ENCODE measurements at places on chromosomes 3 and 15.
A peak's percentile ranks its signal among the peaks of the same experiment; 100 is the strongest.

DNA sequence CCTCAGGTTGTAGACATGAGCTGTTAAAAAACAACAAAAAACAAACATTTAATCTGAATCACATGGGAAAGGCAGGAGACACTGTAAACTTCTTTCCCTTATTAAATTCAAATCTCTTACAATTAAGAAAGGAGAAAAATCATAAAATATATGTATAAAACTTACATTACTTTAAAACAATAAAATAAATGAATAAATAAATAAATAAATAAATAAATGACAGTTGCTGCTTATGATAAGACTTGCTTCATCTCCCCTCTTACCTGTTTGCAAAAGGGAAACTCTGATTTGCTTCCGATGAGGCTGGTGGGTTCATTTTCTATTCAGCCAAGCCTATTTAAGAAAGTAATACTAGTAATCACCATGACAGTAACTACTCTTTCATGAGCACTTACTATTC is 353.4 kb upstream of the TBL1XR1 start:
- DNase-seq = no peak

DNA sequence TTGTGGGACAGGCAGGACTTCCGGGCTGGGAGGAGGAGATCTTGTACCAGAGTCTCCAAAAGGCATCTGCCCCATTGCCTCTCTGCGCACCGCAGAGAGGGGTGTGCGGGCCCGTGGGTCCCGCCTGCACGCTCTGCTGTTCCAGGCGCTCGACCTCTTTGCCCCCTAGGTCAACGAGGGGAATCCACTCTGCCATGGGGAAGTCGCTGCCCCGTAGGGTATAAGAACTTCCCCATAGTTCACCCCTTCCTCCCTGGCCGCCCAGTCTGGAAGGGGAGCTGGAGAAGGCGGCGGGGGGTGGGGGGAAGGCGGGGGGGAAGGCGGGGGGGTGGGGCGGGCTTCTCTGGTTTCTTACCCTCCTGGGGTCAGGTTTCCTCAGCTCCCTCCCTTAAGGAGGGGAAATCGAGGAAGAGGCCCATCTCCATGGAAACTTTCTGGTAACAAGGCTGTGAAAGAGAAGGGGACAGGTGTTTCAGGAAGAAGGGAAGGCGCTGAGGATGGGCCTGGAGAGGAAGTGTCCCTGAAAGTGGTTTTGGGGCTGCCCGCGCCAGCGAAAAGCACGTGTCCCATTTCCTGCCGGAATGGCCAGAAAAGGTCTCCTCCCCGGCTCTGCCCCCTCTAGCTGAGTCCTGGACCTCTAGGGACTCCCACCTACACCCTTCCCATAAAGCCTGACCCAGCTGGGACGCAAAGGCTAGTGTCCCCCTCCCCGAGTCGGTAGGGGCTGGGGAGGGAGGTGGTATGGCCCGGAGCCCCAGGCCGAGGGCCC is 27.5 kb downstream of the NR1I2 start:
- DNase-seq = peak; percentile 3

DNA sequence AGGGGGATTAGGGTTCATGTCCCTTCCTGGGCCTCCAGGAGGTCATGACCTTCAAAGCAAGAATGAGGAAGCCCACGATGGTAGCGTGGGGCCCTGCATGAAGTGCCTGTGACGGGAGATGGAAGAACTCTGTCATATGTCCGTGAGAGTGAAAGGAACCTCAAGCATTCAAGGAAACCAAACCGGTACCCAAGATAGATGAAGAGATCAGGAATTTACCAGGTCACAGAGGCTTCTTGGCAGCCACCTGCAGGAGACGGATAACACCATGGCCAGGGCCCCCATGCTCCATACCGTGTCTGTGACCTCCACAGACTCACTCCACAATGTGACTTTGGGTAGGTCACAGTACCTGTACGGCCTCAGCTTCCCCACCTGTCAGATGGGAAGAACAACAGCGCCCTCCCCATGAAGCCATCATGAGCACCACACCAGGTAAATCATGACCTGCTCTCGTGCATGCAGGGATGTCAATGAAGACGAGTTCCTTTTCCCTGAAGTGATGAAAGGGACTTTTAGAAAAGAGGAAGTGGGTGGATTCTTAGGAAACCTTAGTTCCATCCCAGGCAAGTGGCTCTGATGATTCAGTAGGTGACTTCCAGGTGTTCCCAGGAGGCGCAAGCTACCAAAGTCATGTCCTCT is 23.3 kb upstream of the CYP11A1 start:
- DNase-seq = no peak

DNA sequence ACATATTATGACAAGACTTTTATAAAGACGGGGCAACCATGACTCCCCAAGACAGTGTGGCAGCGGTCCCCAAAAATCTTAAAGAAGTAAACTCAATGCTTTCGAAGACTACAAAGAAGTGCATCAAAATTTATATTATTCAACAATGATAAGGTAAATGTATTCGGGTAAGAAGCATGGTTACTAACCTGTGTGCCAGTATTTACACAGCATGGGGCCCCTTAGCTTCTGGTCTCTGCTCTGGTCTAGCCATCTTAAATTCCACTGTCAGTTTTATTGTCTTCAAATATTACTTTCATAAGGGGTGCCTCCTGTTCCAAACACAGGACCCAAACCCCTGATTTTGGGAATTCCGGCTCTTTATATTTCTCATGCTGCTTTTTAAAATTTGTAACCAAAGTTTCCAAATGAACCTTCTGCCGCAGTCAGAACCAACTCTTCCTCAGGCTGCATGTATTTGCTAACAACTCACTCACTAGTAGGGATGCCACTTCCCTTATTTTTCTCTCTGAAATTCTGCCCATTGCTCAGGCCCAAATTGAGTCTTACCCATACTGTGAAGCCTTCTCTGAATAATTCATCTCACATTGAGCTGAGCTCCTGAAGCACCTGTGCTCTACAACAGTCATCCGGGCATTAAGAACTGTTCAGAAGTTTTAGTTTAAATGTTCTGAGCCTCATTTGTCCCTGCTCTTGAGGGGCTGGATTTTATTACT is 1.2 kb downstream of the TTC23 start:
- no peak for DNase-seq

DNA sequence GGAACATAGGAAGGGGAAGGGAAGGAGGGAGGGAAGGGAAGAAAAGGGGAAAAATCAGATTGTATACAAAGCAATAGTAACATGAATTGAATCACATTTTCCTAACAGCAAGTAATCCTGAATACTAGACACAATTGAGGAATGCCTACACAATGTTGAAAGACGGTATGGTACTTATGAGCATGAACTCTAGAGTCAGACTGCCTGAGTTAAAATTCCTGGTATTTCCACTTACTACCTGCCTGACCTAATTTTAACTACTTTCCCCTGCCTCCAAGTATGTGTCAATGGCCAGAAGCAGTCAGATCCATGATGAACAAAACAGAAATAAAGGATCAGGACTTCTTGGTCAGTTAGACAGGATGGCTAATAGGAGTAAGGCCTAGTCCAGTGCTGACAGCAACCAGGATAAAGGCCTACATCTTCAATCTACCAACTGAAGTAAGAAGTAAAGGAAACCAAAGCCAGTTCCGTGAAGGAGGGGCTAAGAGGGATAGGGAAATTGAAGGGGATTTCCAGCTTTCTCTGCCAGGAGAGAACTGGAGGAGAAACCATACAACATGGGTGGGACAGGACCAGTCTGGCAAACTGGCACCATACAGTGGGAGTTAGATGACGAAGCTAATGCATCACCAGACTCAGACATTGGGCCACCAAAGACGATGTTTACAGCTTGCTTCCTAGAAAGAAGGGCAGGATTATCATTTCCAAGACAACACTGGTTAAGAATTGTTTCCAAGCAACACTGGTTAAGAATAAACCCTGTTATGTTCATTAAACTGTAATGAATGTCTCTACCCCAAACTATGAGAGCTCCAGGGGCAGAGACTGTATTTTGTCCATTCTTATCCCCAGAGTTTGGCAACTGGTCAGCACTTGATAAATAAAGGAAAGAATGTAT is 151.6 kb upstream of the UBE2E2 start:
- DNase-seq = no peak

DNA sequence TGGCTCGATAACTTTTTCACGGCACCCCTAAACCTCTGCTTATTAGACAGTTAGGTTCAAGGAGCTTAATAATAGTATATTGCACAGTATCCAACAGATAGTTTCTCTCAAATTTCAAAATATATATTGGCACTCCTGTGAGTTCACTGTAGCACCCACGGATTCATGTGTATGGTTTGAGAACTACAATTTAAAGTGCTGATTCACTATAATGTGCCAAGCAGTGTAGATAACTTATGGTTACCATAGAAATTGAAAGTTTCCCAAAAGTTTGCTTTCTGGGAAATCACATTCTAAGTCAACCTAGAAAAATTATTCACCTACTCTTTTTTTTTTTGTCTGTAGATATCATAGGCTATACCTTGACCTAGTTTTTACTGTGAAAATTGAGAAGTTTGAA is 86.6 kb downstream of the GAP43 start:
- DNase-seq = no peak
